T-cell (primary cell): ENCODE measurements at places on chromosomes 1 and 21.
A peak's percentile ranks its signal among the peaks of the same experiment; 100 is the strongest.

GRCh38 chr1:217090060-217090911, 367.1 kb upstream of the ESRRG start:
- DNase-seq: no peak

DNA sequence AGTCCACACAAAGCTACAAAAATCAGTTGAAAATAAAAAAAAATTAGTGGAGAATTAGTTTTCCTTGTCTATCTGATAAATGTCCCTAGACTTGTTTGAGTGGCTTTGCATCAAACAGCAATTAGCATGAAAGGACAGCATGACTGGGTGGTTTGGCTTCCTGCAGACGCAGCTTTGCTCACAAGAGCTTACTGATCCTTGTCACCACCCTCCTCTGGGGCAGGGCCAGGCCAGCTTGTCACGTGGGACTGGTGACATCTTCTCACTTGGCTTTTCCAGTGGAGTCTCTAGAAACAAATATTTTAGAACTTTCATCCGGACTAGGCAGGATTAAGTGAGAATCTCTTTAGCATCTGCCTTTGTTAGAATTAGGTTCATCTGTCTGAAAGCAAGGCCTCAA, 76.0 kb upstream of the OLIG2 start:
- DNase-seq: no peak

DNA sequence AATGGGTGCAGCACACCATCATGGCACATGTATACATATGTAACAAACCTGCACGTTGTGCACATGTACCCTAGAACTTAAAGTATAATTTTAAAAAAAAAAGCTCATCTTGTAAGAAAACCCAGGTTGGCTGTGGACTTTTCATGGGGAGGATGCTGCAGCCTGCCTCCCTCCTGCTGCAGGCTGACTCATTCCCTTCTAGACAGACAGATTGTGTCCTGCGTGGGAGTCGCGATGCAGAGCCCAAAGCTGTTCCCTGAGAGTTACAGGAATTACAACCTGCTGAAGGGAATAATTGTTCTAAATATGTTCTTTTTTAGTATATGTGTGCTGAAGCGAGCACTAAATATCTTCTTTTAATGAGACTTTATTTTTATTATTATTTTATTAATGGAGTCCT, 93.2 kb downstream of the TBX19 start:
- no peak for DNase-seq

GRCh38 chr1:20348326-20348915, 57.7 kb downstream of the VWA5B1 start:
- DNase-seq: no peak

DNA sequence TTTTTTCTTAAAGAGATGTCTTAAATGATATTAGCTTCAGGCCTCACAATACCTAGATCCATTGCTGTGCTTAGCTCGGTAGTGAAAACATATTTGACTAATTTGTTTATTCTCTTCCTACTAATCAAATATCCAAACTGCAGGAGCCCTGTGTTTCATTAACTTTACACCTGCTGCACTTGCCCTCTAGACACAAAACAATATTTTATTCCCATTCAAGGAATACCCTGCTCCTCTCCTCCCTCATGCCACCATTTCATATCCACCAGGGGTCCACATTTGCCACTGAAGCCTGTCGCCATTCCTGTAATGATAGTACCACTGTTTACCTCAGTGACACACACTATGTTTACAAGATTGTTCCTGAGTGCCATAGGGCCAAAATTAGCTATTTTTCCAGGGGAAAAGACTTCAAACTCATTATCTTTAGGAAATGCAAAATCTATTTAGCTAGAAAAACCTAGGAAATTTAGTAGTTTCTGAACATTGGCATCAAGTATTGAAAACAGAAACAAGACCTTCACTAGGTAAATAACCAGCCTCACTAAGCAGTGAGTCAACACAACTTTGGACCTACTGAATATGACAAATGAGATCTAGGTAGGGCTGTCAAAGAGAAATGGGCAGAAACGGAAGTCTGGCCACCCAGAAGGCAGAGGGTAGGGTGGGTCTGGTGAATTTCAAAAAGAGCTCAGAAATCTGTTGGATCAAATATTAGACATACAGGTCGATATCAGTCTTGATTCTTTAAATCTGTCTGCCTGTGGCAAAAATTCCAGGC, 134.6 kb upstream of the KCNK1 start:
- DNase-seq: no peak

DNA sequence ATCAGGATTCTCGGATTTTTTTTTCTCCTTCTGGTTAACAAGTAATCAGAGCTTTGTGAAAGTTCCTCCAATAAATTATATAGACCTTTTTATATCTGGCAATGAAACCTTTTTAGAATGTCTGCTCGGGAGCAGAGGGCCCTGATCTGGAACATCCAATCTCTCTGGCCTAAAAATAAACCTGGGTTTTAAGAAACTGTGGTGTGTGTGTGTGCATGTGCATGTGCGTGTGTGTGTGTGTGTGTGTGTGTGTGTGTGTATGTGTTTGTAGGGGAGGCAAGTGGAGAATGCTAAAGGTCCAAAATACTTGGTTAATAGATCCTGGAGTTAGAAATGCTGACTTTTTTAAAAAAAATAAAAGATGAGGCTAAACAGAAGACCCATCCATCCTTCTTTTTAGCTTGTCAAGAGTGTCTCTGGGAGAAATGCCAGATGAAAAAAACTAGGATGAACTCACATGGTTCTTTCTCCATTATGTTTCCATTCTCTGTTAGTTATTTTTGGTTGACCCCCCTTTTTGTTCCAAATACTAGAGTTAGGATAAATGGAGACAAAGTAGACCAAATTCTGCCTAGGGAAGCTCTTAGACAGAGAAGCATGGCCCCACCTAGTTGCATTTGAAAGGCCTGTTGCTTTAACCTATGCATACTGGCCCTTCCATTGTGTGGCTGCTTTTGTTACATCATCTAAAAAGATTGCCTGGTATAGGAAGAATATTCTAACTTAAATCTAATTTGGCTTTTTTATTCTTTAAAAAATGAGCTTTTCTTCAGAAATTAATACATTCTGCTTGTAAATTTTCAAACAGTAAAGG, 175.9 kb downstream of the PAPPA2 start:
- no peak for DNase-seq

- no peak for DNase-seq
Measured at GRCh38 chr1:231385416-231385748, 36.7 kb downstream of the EGLN1 start.

DNA sequence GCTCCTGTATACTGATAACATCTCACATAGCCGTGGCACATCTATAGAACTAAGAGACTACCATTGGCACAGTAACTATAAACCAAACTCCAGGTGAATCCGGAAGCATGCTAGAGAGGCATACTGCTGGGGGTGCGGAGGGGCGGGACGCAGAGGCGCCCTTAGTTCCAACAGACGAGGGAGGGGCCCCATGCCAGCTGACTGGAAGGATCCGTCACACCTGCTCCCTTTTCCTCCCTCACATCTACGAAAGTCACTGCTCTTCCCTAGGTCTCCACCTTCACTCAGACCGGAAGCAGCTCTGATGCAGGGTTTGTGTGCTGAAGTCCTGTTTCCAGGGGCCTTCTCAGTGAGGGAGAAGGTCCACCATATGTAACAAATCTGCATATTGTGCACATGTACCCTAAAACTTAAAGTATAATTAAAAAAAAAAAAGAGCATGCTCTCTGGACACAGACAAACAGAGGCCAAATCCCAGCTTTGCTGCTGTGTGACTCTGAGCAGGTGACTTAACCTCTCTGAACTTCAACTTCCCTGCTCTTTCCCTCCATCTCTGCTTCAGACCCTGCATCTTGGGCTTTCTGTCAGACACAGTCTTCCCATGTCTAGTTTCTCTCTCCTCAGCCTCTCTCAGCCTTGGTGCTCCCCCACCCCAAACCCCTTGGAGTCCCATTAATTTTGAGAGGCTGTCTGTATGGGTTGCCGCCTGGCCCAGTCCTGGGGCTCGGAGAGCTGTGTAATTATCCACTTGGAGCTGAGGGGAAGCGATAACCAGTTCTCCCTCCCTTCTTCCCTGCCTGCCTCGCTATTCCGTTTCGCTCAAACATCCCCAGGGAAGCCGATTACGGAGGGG, 7.8 kb upstream of the GJB5 start:
- DNase-seq: no peak

DNA sequence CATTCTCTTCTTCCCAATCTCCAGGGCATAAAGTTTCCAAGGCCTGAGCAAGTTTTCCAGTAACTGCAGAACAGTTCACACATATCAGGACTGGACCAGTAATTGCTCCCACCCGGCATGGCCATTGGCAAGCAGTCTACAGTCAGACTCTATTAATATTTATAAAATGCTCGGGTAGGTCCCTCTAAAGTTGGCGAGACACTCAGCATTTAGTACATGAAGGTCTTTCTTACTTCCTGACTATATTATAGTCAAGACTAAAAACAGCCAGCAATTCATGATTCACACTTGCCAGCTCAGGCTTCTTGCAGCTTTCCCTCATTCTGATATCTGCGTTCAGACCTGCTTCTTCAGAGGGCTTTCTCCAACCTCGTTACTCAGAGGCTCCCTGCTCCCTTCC, 25.4 kb downstream of the GADD45A start:
- no peak for DNase-seq

GRCh38 chr1:156229809-156230472, 12.0 kb upstream of the BGLAP start:
- no peak for DNase-seq

DNA sequence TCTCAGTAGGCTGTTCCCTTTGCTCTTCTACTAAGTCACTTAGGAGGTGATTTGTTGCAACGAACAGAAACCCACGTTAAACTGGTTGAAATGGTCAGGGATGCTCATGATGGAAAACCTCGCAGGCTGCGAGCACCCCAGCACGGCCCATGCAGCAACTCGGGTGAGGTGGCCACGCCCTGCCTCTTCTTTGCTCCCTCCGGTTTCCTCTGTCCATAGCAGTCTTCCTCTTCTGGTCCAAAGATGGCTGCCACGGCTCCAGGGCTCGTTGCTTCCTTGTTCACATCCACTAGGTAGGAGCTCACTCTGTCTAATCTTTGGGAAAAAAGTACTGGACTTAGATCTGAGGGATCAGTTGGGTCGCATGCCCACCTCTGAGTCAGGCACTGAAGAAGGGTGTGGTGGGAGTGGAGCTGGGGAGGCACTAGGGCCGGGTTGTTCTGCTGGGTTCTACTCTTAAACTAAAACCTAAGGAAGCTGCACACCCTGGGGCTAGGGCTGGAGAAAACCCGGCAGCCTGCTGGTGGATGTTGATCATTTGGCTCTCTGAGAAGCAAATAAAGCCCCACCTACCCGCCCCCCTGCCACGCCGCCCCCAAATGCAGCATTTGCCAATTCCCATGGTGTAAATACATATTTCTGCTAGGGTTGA, 31.0 kb downstream of the KAZN start:
- no peak for DNase-seq

- no peak for DNase-seq
Measured at GRCh38 chr1:230160957-230161771, 94.1 kb downstream of the GALNT2 start.

DNA sequence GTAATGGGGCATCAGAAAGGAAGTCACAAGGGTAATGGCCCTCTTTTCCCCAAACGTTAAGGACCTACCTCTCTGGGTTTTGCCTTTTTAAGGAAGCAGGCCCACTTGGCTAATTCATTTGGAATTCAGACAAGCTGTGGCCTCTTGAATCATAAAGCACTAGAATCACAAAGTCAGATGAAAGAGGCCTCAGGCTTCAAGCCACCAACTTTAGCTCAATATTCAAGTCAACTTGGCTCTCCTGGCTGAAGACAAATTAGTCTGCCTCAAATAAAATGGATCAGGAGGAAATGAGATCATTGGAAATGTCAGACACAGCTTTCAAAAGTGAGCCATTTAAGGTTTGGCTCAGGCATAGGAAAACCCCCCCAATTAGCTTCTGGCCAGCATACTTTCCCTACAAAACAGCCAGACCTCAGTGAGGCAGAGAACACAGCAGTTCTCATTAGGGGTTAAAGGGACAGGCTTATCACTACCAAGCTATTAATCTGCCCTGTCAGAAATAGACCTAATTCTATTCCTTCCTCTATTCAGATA, 34.3 kb downstream of the SLC35D1 start:
- DNase-seq: no peak

GRCh38 chr1:201059871-201060555, 36.5 kb upstream of the KIF21B start:
- DNase-seq: no peak

DNA sequence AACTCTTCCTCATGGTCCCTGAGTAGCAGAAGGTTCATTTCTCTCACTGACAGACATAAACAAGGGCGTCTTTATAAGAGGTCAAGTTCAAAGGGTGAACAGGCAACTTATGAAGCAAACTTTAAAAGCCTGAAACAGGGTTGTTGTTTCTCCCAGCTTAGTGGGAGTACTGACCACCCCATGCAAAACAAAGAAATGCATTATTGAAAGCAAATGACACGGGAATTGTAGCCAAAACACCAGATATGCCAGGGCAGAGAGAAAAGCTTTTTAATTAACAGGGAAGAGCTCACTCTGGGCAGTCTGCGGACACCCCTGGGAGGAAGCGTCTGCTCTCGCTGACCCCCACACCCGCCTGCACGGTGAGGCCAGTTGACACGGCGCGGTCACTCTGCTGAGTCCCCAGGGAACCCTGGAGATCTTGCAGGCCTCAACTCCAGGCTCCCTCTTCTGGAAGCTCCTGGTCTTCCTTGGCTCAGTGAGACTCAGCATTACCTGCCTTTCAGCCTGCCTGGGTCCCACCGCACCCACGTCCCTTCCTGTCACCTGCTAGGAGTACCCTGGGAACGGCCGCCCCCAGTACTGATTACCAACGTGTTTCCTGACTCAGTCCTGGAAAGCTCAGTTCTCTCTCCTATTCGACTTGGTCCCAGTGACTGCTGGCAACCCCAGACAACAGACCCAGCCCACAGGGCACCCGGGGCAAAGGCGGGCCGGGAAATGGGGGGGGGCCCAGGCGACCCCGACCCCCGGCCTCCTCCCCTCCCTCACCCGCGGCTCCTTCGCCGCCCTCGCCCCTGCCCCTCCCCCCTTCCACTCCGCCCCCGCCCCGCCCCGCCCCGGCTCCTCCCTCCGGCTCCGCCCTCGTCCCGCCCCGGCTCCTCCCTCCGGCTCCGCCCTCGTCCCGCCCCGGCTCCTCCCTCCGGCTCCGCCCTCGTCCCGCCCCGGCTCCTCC, 972 bp downstream of the CFAP410 start:
- DNase-seq: peak; percentile 20
